ENCODE measurements at places on chromosomes 4 and X. TPM values are rescaled to one million over a fixed set of nuclear protein-coding genes. Genes with fewer than 3 reads are reported as not detected.

ITGB1BP2 gene
- 0.51 TPM for total RNA-seq

HPRT1 gene
- 23.0 TPM for total RNA-seq

IL15 gene
- total RNA-seq: 14.9 TPM

SMIM31 gene
- not detected for total RNA-seq

Measured in fibroblast of lung (primary cell).